CD8-positive, alpha-beta memory T cell (primary cell): ENCODE measurements at places on chromosomes 6 and 20.

GRCh38 chr6:133165235-133165634 lies 75.9 kb upstream of the EYA4 start:
- no peak for DNase-seq

- DNase-seq: no peak
Observed at GRCh38 chr6:134537146-134537555, 219.2 kb upstream of the SGK1 start.

DNA sequence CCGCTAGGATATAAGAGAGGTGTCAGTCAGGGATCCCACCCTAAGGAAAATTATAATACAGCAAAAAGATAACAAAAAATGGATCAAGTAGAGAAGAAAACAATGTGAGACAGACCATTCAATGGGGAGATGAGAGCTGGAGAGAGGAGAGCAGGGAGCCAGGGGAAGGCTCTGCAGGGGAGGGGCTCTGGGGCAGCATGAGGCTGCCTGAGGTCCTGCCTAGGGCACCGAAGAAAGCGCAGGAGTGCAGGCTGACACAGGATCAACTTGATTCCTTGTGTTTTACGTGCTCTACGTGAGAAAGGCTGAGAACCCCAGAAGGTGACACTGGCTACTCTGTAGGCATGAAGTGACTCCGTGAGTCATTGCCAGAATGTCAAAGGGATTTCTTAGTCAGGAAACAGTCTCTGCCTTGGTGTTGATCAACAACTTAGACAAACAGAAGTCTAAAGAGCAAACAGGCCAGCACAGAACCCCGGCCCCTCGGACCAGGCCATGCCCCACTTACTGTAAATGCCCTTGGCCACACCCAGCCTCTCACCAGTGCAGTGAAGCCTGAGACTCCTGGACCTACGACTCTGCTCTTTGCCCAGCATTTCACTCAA lies 290.1 kb upstream of the PRDM1 start:
- DNase-seq: no peak

- DNase-seq: no peak
Observed at GRCh38 chr6:99409672-99410071, 15.4 kb downstream of the PNISR start.

- no peak for DNase-seq
Observed at GRCh38 chr6:149217466-149217888, 100.0 kb upstream of the TAB2 start.

DNA sequence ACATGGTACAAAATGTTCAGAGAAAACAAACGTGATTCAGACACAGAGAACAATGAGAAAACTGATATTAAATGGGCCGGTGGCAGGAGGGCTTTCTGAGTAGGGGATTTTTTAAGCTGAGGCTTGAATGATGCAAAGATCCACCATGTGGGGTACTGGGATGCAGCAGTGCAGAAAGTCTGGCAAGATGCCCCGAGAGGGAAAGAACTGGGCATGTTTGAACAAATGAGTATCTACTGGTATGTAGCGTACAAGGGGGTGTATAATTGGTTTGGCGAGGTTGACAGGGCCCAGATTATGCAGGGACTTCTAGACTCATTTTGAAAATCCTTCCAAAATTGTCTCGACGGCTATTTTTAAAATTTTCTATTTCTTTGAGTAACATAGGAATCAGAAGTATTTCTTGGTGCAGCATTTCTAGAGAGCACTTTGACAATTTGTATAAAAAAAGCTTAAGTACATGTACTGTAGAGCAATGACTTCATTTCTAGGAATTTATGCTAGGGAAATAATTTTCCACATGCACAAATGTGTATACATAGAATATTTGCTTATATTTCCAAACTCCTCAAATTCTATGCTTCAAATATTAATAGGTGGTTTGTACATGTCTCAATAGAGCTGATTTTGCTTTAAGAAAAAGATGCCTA lies 119.6 kb upstream of the DOK5 start:
- no peak for DNase-seq

DNA sequence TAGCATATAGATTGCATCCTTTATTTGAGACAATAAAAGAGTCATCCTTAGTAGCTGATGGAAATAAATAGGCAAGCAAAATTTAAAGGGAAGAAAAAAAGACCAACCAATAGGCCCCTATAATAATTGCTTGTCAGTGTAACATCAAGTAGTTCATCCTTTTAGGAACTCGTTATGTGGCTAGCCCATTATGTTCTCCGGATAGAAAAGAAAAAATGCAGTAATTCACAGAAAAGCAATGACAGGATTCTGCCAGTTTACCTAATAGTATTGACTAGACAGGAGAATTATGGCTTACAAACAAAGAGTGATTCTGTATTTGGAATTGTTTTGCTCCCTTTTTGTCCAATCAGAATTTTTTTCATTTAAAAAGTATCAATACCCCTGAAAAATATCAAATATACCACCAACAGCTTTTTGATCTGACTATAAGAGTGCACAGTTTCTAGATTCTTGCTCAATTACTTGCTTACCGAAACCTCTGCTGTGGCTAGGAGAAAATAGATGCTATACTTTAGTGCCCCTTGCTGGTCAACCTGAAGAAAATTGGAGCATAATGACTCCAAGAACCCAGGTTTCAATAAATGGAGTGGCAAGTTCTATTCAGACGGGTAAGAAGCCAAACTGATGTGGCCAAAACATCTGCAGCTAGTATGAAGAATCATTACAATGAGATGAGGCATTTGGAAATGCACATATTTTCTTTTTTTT lies 91.5 kb upstream of the SASH1 start:
- no peak for DNase-seq

DNA sequence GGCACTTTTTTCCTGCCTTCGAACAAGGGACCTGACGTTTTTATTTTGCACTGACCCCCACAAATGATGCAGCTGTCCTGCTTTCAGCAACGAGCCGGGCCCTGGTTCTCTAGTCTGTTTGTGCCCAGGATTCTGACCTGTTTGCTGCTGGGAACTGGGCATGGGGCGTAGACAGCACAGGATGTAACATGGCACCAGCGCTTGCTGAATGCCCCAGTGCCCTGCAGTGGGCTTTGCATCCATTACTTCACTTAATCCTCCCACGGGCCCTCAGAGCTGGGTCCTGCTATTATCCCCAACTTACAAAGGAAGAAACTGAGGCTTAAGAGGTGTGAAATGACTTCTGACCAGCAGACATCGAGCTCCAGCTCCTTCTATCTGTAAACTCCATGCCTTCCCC lies 80.4 kb upstream of the PMEPA1 start:
- DNase-seq: no peak

DNA sequence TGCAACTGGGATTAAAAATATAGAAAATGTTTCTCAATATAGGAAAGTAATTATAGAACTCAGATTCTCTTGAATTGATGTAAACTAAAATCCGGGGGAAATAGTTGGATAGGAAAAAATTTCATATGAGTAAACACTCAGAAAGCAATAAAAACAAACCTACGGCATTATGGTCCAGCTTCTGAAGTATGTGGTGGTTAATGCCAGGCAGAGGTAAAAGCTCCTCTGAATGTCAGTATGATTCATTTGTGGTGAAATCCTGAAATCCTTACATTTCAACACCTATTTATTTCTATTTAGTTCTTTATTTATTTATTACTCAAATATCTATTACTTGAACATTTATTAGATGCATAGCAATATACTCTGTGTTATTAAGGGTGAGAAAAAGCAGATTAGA lies 145.1 kb downstream of the RIMS1 start:
- DNase-seq: no peak

- no peak for DNase-seq
Observed at GRCh38 chr6:158218467-158218866, 50.3 kb downstream of the GTF2H5 start.

DNA sequence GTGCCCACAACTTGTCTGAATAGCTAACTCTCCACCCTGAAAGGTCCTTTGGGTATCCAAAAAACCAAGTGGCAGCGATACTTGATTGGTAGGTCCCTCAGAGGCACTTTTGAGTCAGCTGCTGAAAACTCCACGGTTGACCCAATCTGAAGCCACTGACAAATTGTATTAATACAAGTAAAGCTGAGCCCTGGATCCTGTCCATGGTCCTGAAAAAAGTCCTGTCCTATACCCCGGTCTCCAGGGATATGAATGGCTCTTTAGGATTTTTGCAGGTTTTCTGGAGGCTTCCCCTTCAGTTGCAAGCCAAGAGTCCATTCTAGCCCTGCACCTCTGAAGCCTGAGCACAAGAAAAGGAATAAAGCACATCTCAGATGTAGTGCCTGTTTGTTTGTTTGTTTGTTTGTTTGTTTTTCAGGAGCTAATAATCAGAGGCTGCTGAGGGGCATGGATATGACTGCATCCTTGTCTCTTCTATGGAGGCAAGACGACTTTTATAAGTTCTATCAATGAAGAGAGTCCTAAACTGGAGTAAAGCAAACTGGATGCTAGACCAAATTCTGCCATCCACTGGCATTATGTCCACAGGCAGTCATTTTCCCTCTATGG lies 1.7 kb upstream of the SLC12A5 start:
- no peak for DNase-seq

DNA sequence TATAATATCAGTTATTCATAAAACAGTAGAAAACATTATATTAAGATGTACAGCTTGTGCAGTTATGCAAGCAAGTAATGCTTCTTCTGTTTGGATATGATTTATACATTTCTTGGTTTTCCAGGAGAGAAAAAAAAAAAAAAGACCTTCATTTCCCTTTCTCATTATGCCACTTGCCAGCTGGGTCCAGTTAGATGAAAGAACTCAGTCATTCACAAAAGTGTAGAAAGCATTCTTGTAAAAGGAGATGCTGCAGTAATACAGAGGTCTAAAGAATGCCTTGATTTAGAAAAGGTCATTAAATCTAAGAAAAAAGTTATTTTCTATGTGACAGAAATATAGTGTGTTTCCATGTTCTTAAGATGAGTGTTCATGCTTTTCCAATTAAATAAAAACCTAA lies 7.4 kb downstream of the PDE7B start:
- no peak for DNase-seq

GRCh38 chr20:26276554-26277210 lies 580.0 kb upstream of the ZNF337 start:
- DNase-seq: no peak

GRCh38 chr6:129006724-129007514 lies 124.0 kb downstream of the LAMA2 start:
- no peak for DNase-seq

DNA sequence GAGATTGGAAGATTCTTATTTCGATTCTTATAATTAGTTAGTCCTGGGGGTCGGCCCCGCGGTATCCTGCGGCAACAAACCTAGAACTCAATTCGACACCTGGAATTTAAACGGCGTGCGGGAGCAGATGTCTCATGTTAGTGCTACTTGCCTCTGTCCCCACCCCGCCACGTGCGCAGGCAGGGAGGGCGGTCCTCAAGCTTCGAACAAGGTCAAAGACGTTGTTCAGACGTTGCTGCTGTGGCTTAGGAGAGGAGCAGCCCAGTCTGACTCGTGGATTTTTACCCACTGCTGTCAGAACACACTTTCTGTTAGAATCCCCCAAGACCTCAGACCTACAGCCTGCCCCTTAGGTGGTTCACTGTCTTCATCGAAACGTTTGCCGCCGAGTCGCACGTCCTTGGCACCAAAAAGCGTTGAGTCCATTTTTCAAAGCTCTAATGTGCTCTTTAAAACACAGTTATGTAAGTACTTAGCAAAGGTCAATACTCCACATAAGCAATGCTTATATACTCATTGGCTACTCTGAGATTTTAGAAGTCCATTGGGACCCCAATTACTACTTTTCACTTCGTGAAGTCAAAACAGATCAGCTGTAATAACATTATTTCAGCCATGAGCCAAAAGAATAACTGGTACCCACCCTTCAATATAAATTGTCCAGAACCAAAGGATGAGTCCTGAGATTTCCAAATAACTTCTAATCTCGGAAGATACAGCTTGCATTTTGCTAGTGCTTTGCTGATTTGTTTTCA lies 2.7 kb upstream of the C6orf62 start:
- peak; percentile 82 for DNase-seq

GRCh38 chr6:63546697-63547096 lies 25.6 kb upstream of the LOC128125822 start:
- no peak for DNase-seq

DNA sequence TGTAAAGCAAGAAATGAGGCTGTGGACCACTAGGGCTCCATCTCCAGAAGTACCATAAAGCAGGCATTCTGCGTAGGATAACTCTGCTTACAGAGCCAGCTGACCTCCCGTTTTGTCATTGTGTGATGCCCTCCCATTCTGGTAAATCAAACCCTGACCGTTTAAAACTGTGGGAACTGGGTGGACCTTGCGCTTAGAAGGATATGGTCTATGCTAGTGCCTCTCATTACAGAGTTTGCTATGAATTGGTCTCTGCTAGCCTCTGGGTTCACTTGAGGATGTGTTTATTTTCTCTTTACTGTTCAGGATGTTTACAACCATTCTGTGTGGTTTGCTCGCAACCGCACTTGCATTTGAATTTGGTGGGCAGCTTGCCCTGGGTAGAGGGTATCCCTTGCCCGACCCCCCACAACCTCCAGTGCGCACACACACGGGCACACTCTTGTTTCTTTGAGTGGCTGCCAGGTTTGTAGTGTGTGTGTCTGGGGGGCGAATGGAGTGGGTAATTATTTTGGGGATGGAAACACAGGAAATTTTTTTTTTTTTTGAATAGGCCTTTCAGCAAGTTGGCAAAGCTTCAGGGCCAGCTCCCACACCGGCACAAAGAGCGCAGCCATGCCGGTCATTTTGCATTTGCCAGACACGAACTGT lies 198.3 kb downstream of the JARID2 start:
- no peak for DNase-seq

DNA sequence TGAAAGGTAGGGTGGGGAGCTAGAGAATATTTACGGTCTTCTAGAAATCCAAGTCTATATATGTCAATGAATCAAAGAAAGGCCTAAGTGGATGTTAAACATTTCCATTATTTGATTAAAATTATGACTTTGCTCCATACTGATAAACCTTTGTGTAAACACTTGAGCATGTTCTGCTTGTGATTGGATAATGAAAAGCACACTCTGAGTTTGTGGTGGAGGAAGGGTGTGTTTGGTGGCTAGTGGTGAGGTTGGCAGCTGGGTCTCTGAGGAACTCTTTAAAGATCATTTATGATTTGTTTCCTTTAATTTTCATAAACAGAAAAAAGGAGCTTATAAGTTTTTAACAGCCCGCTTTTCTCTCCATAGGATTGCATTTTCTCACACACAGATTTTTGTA lies 84.7 kb downstream of the RFPL4B start:
- DNase-seq: no peak
